ENCODE measurements at places on chromosomes 13 and 19.

GRCh38 chr13:35566340-35566739, 89.9 kb upstream of the MAB21L1 start:
- DNase-seq = no peak

- no peak for DNase-seq
Measured at GRCh38 chr13:83515268-83516015, 366.8 kb downstream of the SLITRK1 start.

- DNase-seq = no peak
Measured at GRCh38 chr19:45049073-45049736, 10.4 kb downstream of the CLASRP start.

GRCh38 chr19:32802840-32803239, 66.7 kb downstream of the SLC7A9 start:
- DNase-seq = no peak

Data from stimulated activated CD8-positive, alpha-beta memory T cell treated with anti-CD3 and anti-CD28 coated beads, Interleukin-4, amount 100 ng/mL, for 4 hours (primary cell).